ENCODE measurements at places on chromosomes 11 and 22. TPM values are rescaled to one million over a fixed set of nuclear protein-coding genes. Genes with fewer than 3 reads are reported as not detected.

DNA sequence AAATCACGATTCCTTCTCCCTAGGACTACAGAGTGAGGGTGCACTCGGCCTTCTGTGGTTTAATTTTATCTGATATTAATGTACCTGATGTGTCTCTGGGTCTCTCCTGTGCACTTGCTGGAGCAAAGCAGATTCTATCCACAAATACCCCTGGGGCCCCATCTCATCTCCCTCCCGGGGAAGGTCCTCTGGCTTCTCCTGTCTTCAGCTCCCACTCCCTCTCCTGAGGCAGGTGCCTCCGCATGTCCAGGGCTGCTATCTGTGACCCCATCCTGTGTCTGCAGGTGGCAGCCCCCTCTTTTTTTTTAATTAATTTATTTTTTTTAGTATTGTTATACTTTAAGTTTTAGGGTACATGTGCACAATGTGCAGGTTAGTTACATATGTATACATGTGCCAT lies 558.7 kb downstream of the BRD1 start:
- H3K36me3 ChIP-seq, result no peaks in the 10 kb centered on the region
- no peaks in the 10 kb centered on the region for H3K27me3 ChIP-seq
- no peak for DNase-seq
- H3K27ac ChIP-seq, result no peak overlapping the region

GRCh38 chr11:99241066-99241465 lies 220.3 kb downstream of the CNTN5 start:
- no peak for DNase-seq
- H3K36me3 ChIP-seq, result no peaks in the 10 kb centered on the region
- H3K27ac ChIP-seq, result no peak overlapping the region
- no peaks in the 10 kb centered on the region for H3K4me1 ChIP-seq
- H3K4me3 ChIP-seq, result no peak overlapping the region

DNA sequence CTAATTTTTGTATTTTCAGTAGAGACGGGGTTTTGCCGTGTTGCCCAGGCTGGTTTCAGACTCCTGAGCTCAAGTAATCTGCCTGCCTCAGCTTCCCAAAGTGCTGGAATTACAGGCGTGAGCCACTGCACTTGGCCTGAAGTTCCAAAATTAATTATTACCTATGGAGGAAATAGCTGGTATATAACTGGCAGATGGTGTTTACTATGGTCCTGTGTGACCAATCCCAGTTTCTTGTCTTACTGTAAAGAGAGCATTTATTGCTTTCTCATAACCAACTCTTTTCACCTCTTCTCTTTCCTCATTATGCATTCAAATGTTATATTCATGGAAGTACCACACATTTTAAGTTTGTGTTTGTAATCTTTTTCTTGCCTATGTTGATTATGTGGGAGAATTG lies 24.2 kb upstream of the ACAT1 start:
- no peaks in the 10 kb centered on the region for H3K4me1 ChIP-seq
- H3K4me3 ChIP-seq, result no peak overlapping the region
- no peaks in the 10 kb centered on the region for H3K27me3 ChIP-seq
- no peak overlapping the region for H3K27ac ChIP-seq
- H3K36me3 ChIP-seq, result peaks cover 30% of the 10 kb centered on the region
- DNase-seq, result no peak

The RFPL2 gene
- 0.25 TPM for total RNA-seq

The IL10RA gene
- 0.12 TPM for total RNA-seq

The TAF10 gene
- total RNA-seq, result 111 TPM

Data from astrocyte (in vitro differentiated cells and primary cell).